ENCODE measurements at places on chromosomes 7 and 10. TPM values are rescaled to one million over a fixed set of nuclear protein-coding genes. Genes with fewer than 3 reads are reported as not detected.

Gene KAZALD1
- polyA plus RNA-seq = 1.4 TPM

Gene PNLIPRP2
- 0.14 TPM for polyA plus RNA-seq

Gene PPP1R3C
- 59.4 TPM for polyA plus RNA-seq

Gene MACC1
- polyA plus RNA-seq = 4.9 TPM

Gene NMT2
- polyA plus RNA-seq = 3.6 TPM

Gene IGFBP1
- not detected for polyA plus RNA-seq

Gene SSC4D
- polyA plus RNA-seq = 0.59 TPM

Gene LIPJ
- polyA plus RNA-seq = not detected

Gene LEP
- polyA plus RNA-seq = 0.02 TPM

Gene ZNF485
- 2.8 TPM for polyA plus RNA-seq

Gene KLF14
- polyA plus RNA-seq = not detected

Gene CBLL1
- polyA plus RNA-seq = 6.5 TPM

Gene COL1A2
- polyA plus RNA-seq = 26.4 TPM
